ENCODE measurements at places on chromosomes 7 and 10. TPM values are rescaled to one million over a fixed set of nuclear protein-coding genes. Genes with fewer than 3 reads are reported as not detected.

The GBX1 gene
- 0.16 TPM for total RNA-seq

The C10orf71 gene
- total RNA-seq = not detected

The PIP4K2A gene
- 105 TPM for total RNA-seq

The ZNF488 gene
- 0.70 TPM for total RNA-seq

DNA sequence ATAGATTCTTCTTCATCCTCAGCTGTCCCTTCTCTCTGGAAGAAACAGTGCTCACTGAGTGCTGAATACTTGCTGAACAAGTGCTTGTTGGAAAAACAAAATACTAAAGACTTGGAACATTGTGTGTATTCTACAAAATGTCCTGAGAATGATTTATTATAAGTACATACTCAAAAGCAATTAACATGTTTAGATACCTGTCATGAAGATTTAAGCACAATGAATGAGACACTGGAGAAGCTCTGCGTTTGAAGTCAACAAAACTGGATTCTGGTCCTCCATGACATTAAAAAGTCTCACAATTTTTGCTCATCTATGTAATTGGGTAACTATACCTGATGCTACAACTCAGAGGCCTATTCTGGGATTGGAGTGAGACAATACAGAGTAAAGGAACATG, 34.8 kb upstream of the LAMB1 start:
- no peak for DNase-seq

- DNase-seq = no peak
Measured at GRCh38 chr10:129029851-129030602, 437.0 kb upstream of the MGMT start.

DNA sequence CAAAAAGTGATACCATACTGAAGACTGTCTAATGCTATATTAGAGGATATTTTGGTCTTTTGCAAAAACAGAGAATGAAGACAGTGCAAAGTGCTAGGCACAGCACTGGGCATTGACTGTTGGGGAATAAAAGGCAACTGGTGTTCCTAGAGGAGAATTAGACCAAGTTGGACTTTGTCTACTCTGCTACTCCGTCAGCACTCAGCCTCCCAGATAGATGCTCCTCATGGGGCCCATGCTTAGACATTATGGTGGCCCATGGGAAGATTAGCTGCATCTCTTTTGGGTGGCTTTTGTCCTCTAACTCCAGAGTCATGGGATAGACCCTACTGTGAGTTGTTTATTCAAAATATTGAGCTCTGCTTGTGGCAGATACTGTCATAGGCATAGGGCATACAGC, 113.5 kb downstream of the RBM20 start:
- no peak for DNase-seq

DNA sequence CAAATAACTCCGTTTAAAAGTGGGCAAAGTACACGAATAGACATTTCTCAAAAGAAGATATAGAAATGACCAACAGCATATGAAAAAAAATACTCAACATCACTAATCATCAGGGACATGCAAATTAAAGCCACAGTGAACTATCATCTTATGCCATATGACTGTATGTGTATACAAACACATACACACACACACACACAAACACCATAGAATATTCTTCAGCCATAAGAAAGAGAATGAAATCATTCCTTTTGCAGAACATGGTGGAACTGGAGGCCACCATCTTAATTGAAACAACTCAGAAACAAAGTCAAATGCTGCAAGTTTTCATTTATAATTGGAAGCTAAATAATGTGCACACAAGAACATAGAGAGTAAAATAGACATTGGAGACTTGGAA, 1019.4 kb downstream of the KCNMA1 start:
- DNase-seq = no peak

DNA sequence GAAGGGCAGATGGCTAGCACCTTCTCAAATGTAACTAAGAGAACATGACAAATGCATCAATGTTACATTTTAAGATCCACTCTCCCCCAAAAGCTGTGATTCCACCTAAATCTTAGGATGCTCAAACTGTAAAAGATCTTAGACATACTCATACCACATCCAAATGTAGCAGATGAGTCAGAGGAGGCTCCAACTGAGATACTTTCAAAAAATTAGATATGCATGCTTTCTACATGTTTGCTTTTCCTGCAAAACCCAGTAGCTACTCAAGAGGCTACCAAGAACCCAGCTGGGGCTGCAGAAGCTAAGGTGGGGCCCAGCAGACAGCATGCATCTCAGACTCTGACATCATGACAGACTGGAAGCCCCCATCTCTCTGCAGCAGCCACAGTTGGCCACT, 31.4 kb upstream of the FRMD4A start:
- no peak for DNase-seq

DNA sequence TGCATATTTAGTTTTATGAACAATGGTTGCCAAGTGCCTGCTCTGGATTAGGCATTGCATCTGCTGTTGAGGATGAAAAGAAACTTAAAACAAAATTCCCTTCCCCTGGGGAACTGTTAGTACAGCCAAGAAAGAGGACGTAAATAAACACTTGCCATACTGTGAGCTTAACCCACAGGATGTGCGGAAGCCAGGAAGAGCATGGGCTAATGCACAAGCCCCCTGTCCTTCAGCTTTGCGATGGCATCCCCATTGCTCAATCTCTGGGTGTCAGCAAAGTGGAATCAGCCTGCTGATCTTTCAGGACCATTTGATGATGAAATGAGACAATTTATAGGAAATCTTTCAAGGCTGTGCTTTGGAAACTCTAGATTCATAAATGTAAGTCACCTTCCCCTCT, 399.9 kb upstream of the IGFBP3 start:
- no peak for DNase-seq
